ENCODE measurements at places on chromosomes 5 and 9. TPM values are rescaled to one million over a fixed set of nuclear protein-coding genes. Genes with fewer than 3 reads are reported as not detected.
A peak's percentile ranks its signal among the peaks of the same experiment; 100 is the strongest.

GRCh38 chr5:60287174-60287771, 393.7 kb upstream of the PDE4D start:
- peak; percentile 7 for DNase-seq

- DNase-seq = peak; percentile 64
Observed at GRCh38 chr5:39498278-39498952, 73.6 kb upstream of the DAB2 start.

DNA sequence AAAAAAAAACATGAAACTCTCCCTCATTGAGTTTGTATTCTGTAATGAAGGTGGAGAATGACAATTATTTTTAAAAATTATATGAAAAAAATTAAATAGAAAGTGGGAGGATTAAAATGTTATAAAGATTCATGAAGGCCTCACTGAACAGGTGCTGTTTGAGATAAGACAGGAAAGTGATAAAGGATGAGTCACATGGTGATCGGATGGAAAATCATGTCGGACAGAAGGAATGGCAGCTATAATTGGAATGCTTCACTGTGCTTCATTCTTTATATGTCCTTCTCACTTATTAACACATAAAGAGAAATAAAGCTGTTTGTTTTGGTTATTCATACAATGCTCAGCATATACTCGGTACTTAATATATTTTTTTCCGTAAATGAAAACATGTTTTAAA, 464.5 kb upstream of the RGMB start:
- peak; percentile 28 for DNase-seq

DNA sequence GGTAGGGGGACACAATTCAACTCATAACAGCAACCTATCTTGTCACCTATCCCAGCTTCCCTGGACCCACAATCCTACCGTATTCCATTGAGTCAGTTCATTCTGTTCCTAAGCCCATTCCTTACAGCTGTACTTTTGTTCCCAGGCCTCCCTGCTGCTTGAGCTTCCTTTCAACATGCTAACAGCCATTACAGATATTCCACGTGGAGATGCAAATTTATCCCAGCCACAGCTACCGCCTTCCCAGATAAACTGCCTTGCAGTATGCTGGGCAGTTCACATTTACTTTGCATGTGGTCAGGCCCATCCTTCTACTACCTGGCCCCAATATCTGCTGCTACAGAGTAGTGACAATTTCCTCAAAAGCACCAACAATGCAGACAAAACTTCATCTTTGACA, 23.0 kb downstream of the RIGI start:
- DNase-seq = no peak

DNA sequence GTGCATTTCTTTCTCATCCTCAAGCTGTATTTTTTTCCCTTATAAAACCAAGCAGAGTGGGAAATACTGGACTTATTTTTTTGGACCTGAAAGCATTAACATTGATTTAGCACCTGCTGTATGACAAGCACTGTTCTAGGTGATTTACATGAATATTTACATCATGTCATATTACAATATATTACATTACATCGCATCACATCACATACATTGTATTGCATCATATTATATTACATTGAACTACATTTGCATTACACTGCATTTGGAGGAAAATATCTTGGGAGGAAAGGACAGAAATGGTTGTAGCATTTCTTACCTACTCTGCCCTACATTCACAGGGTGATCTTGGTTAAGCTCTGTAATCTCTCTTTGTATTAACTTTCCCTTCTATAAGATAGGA, 11.2 kb upstream of the PDCD1LG2 start:
- no peak for DNase-seq

IFNA2 gene
- not detected for total RNA-seq

DNA sequence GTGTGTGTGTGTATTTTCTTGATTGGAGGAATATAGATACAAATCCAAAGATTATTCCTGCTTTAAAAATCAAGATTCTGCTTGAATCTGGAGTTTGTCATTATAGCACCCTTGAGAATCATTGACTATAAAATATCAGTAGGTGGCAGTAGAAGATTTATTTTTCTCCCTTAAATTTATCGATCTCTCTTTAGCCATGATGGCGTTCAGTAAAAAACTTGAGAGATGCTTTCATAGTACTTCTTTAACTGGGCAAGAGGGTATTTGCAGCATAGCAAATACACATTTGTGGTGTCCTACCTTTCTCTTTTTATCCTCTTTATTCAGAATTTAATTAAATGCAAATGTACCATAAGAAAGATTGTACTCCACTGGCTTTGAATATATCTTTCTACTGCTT, 307.7 kb downstream of the ADGRV1 start:
- DNase-seq = peak; percentile 23

RHOBTB3 gene
- 161 TPM for total RNA-seq

DNA sequence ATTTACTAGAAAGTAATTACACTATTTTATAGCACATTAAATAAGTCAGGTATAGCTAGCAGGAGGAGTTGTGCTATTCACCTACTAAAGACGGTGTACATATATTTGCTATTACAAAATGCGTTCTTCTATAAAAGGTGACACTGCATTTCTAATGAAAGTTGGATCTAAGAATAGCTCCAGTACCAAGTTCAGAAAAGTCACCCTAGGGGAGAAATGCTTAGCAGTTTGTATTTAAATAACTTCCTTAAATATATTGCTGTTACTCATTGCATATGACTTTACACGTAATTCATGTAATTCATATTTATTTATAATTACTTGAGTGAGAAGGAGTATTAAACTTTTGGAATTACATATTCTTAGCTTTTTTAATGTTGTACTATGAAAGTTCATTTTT, 7.0 kb upstream of the SUB1 start:
- no peak for DNase-seq

- DNase-seq = no peak
Observed at GRCh38 chr9:92158097-92158601, 42.9 kb upstream of the SPTLC1 start.
